ENCODE measurements at places on chromosomes 5 and 9.

DNA sequence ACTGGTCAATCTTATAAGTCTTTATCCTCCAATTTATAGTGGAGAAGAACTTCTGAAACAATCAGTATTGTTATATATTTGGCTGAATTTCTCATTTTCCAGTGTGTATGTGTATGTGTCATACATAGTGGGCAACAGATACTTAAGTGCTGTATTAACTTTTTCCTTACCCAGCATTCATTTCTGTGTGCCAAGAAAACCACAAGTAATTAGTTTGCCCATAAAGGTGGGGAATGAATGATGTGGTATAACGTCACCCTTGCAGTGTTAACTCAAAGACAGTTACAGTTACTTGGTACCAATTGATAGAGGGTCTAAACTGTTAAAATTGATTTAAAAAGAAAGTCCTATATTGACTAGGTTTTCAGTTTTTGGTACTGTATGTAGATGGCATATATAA lies 2.0 kb downstream of the OGN start:
- DNase-seq, result no peak

DNA sequence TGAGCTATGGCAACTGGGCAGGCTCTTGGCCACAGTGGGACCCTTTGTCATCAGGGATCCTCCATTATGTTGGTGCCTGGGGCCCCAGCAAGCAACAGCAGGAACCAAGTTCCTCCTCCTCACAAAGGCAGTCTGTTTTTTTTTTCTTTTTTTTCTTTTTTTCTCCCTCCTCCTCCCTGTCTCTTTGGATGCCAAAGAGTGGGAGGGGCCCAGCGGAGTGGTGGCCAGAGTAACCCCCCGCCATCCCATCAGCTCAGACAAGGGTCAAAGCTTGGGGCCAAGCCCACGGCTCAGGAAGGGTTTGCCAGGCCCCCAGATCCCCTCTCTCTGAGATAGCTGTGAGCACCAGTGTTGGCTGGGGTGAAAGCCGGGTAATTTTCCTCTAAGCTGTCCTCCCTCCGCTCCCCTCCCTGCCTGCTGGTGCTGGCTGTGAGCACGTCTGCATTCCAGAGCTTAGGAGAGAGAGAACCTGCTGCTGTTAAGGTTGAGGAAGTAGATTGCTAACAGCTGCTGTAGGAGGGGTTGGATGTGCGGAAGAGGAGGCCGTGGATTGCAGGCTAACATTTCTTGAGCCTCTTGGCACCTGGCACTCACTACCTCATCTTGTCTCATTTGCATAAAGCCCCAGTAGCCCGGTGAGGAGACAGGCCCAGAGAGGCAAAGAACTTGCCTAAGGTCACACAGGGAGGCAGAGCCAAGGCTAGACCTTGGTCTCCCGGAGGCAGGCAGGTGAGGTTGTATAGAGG lies 21.2 kb downstream of the GSN start:
- peak; percentile 79 for DNase-seq

- DNase-seq, result no peak
Observed at GRCh38 chr5:174606646-174607045, 117.7 kb upstream of the MSX2 start.

DNA sequence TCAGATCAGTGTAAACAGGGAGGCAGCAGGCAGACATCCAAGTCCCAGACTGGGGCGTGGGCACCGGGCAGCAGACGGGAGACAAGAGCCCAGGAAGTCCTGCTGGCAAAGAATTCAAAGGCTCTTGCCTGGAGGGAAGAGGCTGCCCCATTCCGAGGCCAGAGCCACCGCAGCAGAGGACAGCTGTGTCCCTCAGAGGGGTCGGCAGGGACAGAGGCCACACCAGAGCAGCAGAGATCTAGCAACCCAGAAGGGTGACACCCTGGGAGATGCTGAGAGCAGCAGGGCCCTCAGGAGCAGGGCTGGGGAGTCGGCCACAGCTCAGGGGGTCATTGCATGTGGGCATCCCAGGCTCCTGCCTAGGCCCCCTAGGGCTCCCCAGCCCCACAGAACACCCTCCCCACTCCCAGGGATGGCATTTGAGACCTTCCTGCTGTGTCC lies 29.1 kb downstream of the ADAMTS2 start:
- no peak for DNase-seq

GRCh38 chr5:142245786-142246185 lies 79.0 kb downstream of the SPRY4 start:
- no peak for DNase-seq

GRCh38 chr5:16709691-16710433 lies 93.1 kb upstream of the RETREG1 start:
- no peak for DNase-seq

DNA sequence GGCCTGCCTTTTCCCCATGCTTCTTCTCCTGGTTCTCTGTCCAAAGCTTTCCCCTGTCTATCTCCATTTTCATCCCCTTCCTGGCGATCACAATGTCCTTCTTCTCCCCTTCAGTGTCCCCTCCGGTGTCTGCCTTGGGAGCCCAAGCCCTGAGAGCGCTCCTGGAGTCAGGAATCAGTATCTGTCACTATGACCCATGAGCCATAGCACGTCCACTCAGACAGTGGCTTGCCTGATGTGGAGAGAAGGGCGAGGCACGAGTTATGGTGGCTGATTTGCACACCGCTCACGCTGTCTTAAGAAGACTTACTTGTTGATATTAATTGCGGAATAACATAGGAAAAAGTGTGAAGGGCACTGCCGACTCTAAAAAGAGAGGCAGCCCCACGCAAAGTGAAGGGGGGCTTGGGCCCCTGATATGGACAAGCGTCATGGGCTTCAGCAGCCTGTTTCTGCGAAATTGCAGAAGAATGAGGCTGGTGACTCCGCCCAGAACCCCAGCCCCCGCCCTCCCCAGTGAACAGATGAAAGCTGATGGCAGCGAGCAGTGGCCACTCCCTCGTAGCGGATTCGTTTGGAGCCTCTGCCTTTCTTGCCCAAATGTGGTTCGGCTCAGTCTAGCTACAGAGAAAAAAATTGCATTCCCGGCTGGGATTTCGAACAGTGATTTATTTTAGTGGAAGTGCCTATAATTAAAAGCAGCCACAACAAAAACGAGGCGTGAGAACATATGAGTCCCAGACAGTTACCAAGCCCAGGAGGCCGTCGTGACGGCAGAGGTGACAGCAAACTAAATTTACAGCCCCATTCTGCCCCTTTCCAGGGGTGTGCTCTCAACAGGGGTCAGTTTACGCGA lies 149.8 kb downstream of the ICE1 start:
- DNase-seq, result no peak

- DNase-seq, result no peak
Observed at GRCh38 chr9:115193777-115194176, 75.8 kb upstream of the TNC start.

DNA sequence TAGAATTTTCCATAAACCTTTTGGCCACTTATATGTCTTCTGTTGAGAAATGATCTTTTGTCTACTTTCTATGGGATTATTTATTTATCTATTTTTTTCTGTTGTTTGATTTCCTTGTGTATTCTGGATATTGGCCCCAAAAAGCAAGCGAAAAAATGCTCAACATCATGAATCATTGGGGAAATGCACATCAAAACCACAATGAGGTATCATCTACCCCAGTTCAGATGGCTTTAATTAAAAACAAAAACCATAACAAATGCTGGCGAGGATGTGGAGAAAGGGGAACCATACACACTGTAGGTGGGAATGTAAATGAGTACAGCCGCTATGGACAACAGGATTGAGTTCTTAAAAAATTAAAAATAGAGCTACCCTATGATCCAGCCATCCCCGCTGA lies 125.0 kb upstream of the LPCAT1 start:
- DNase-seq, result no peak

DNA sequence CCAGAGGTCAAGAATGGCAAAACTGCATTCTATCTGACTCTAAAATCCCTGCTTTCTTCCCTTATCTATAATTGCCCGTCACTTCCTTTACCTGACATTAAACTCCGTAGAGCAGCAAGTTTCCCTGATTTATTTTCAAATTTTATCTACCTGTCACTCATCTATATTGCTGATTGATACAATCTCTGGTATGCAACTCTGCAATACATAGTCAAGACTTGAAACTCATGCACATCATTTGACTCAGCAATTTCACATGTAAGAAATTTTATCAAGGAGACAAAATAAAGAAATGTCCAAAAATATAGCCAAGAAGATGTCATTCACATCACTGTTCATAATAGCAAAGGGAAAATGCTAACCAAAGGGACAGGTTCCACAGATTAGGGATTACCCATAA lies 39.5 kb downstream of the FBXW11 start:
- no peak for DNase-seq

- no peak for DNase-seq
Observed at GRCh38 chr9:89679581-89679980, 74.8 kb downstream of the GADD45G start.

DNA sequence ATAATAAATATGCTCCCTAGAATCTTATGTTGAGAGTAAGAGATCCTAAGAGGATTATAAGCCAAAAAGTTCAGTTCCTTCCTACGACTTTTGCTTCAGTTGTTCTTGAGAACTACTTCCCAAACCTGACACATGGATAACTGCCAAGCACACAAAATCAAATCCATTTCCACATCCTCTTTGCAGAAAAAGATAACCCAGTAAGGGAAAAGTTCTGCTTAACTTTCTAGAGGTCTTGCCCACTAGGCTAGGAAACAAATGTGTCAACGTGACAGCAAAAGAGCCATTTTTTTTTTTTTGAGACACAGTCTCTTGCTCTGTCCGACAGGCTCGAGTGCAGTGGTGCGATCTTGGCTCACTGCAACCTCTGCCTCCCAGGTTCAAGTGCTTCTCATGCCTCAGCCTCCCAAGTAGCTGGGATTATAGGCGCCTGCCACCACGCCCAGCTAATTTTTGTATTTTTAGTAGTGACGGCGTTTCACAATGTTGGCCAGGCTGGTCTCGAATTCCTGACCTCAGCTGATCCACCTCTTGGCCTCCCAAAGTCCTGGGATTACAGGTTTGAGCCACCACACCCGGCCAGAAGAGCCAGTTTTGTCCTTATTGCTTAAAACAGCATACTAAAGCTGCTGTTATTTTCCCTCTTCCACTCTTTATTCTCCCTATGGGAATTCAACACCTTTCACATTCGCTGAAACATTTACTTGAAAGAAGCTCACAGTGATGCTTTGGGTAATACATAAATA lies 24.2 kb downstream of the CSNK1A1 start:
- no peak for DNase-seq

GRCh38 chr5:38745836-38746732 lies 99.7 kb upstream of the OSMR start:
- DNase-seq, result no peak

DNA sequence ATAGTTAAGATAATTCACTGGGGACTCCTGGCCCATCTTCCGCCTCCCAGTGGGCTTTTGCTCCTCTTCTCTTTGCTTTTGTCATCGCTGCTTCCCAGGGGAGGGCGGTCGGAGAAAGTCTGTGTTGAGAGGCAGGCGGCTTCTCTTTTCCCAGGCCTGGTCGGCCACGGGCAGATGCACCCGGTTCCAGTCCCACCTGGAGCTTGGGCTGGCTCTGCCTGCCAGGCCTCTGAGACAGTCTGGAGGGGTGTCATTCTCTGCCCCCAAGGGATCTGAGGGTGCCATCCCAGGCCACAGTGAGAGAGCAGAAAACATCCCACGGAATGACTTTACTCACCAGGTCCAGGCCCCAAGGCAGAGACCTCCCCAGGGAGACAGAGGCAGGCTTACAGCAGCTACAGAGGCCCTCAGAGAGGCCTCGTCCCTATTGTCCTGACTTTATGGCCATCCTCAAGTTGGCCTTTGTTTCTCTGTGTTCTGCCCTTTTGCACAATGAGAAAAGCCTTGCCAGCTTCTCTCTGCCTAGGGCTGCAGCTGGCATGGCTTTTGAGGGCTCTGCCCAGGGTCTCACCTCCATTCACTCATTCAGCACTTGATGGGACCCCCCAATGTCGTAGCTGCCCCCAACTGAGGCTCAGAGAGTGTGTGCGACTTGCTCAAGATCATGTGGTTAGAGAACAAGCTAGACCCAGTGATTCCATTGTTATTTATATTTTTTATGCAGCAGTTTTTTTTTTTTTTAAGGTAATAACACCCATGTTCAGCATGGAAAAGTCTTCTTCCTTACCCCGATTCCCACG lies 44.2 kb upstream of the BOD1 start:
- no peak for DNase-seq

DNA sequence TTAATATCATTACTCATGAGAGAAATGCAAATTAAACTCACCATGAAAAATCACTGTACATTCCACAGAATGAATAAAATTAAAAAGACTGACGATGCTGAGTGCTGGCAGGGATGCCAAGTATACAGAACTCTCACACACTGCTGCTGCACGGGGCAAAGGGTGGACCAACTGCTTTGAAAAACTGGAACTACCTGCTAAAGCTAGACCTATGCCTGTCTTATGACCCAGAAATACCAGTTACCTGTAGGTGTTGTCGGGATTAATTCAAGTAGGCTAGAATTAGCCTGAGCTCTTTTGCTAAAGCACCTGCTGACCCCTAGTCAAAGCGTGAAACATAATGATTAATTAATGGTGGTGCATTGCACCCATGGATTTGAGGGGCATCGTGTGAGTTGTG lies 36.5 kb upstream of the ANKRD18A start:
- no peak for DNase-seq

DNA sequence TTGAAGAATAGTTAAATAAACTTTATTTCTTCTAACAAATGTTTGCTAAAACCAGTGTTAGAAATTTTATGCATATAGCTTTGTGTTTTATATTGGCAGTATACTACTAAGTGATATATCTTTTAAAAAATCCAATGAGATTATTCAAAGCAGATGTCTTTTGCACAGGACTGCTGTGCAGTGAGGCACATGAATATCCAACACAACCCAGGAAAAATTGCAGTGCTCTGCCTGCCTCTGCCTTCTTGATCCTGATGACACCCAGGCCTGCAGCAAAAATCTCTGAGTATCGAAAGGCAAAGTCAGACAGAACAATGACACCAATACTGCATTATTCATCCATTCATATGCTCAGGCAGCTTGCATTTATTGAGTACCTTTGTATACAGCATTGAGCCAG lies 1076.5 kb upstream of the ARRDC3 start:
- no peak for DNase-seq

DNA sequence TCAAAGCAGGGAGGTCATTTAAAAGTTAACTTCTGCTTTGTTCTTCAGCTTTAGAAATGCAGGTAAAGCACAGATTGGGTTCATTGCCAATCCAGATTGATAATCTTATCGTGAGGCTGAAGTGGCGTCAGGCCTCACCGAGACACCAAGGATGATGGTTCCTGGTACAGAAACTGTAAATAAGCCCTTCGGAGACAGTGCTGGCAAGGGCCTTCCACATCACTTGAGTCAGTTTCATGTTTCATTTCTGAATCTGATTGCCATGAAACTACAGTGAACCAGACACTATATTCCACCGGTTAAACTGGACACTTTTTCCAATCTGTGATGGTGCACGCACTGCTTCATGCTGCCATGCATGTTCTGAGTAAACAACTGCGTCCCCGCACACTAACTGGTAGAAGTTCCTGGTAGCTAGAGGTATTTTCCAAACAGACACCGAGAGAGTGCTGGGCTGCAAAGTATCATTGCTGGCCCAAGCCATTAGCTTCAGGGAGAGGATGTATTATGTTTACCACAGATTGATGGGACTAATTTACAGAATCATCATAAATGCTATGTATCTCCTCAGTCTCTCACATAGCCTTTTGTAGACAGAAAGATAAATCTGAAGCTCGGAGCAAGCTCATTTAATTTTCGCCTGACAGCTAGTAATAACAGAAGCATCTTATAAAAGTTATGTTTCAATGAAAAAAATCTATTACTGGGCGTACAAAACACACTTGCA lies 336.1 kb downstream of the GLIS3 start:
- no peak for DNase-seq

- no peak for DNase-seq
Observed at GRCh38 chr5:138448481-138449398, 9.9 kb downstream of the REEP2 start.

Data from small intestine (tissue), 16 donors.